ENCODE measurements at places on chromosomes 3 and 15.

DNA sequence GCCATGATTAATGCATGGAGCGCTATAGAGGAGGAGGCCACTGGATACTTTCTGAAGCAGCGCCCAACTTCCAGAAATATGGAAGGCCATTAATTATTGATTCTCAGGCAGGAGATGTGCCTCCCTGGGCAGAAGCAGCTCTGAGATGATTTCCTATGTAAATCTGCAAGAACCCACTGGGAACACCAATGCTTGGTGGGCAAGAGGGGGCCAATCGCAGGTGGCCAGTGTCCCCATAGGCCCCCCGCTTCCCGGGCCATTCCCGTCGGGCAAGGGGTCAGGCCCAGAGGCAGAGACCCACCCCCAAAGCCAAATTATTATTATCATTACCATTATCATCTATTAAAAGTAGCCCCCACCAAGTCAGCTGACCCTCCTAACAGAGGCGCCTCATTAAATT is 288.0 kb upstream of the TLE3 start:
- no peak for DNase-seq

DNA sequence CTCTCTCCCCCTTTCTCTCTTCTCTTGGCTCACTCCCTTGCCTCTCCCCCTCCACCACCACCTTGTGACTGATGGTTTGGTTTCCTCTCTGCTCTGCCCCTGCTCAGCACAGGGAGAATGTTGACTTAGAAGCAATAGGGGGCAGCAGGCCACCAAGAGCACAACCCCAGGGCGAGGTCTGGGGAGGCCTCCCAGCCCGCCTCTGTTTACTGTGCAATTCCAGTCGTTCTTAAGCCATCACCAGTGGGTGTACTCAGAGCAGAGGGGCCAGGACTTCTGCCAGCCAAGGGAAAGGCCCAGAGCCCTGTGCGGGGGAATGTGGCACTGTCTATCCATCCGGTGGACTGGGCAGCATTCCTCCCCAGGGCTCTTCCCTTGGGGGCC is 5.7 kb upstream of the APEH start:
- no peak for DNase-seq

DNA sequence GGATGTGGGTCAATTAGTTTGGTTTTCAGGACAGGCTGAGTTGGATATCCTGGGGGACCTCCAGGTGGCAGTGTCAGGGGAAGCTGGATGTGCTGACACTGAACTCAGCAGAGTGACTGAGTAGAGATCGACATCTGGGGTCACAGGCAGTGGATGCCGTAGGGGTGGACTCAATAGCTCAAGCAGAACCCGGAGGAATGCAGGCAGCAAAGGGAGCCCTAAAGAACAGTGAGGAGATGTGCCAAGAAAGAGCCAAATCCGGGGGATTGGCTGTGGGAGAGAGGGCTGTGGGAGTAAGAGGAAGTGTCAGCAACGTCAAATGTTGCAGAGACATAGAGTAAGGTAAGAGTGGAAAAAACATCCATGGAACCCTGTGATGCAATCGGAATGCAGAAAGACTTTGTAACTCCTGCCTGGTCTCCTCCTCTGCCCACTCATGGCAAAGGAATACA is 11.6 kb downstream of the CCR5AS start:
- no peak for DNase-seq

- no peak for DNase-seq
These were observed 46.8 kb downstream of the IMPG2 start for GRCh38 chr3:101273608-101274007.

GRCh38 chr3:65268426-65268825 is 580.6 kb upstream of the ADAMTS9 start:
- DNase-seq, result no peak

DNA sequence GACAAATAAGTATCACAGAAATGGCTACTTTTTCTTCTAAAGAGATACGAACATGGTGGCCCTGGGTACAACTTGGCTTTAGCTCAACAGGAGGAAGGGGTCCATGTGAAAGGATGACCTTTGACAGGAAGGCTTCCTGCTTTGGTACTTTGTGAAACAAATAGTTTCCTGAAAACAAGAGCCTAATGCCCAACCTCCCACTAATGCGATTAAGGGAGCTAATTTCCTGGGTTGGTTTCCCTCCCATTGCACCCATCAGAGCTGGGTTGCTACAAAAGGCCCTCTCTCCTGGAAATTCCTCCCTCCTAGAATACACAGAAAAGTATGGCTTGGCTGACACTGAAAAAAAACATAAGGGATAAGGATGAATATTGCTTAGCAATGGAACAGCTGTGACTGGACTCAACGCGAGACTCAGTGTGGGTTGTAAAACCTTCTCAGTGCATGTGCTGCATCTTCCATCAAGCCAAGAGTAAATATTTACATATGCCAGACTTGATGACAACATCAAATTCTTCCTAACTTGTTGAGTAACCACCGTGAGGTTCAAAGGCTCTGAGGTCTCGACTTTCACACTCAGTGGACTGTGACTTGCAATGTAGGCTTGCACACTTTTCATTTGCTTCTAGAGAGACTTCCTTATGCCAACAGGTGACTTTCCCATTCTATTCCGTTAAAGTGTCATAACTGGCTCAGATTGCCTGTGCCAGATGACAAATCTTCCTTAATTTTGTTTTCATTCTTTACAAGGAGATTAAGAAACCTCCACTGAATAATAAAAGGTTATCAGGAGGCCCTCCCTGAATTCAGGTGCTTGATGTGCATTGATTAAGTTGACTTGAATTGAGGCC is 60.1 kb downstream of the ADAMTS9 start:
- DNase-seq, result no peak

DNA sequence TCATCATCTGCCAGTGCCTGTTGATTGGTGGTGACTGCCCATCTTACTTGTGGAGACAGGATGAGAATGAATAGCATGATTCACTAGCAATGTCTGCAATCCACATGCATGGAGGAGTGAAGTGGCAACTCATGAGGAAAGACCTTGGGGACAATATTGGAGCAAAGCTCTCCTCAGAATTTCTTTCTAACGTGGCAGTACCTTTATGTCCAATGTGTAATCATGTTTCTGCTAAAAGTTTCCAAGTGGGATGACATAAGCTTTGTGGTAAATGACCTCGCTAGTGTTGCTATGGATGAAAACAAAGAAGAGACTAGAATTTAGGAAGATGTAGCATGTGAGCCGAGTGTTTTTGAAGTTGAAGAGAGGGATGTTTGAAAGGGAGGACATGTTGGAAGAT is 117.8 kb downstream of the CPNE4 start:
- DNase-seq, result no peak

- DNase-seq, result no peak
These were observed 26.2 kb upstream of the SPTBN5 start for GRCh38 chr15:41919954-41920538.

DNA sequence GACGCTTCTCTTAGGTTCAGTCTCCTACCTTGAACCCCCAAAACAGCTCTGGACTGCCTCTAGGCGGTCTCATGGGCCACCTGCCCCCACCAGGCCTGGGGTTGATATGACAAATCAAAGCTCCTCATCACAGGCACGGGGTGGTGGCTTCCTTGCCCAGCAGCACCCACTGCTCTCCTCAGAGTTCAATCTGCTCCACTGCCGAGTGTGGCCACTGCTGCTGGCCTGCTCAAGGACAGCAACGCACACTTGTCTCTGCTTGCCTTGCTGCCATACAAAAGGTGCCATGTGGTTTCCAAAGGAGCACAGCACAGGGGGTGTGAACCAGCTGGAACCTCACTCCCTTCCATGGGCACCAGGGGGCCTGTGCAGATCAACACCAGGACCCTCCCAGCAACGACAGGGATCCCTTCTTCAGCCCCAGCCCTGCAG is 10.2 kb downstream of the KBTBD13 start:
- no peak for DNase-seq

- no peak for DNase-seq
These were observed 125.9 kb downstream of the TLE3 start for GRCh38 chr15:69971771-69972170.

DNA sequence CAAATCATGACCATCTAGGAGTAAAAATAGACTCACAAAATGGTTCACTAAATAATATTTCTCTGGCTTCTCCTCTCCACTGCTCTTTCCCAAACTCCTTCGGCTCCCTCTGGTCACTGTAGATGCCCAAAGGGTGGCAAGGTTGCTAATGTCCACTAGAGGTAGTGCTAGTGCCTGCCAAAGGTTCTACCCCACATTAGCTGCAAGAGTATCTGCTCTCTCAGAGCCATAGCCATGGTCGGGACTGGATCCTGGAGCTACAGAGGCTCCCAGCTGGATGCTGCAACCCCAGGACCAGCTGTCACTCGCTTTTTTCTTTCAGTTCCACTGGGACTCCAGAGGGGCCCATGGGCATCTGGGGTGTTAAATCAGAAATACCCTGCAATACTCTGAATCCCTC is 8.5 kb downstream of the HTR3D start:
- DNase-seq, result no peak

- DNase-seq, result no peak
These were observed 131.3 kb downstream of the SMAD6 start for GRCh38 chr15:66833371-66833770.

DNA sequence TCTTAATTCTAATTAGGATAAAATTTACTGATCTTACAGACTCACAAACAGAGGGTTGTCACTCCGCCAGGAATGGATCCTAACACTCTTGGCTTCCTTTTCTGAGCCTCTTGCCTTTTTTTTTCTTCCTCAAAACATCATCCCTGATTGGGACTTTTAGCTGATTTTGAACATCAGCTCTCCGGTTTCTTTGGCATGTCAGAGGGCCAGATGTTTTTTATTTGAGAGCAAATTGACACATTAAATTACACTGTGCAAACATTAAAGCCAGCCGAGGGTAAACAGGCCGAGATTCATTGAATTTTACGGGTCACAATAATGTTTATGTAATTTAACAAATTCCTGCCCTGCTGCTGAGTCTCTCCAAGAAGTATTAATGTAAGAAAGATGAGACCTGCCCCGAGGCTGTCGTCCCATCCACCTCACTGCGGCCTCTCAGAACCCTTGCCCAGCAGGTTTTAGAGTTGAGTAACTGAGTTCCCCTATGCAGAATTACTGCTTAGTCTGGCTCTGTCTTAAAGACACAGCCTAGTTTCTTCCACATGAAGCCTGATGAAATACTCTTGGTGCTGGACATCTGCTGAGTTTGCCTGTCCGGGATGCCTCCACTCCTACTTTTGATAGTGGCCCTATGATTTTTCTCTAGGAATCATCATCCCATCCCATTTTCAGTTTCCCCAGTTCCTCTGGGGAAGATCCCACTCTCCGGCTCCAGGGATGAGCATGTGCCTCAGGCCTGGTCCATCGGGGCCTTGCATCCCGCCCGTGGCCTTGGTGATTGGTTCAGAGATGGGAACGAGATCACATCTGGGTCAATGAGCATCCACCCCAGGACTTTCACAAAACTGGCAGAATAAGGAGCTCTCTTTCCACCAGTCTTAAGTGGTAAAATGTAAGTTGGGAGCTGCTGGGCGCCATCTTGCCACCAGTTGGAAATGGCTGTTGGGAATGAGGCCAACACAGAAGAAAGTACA is 226.6 kb upstream of the TLE3 start:
- DNase-seq, result no peak

DNA sequence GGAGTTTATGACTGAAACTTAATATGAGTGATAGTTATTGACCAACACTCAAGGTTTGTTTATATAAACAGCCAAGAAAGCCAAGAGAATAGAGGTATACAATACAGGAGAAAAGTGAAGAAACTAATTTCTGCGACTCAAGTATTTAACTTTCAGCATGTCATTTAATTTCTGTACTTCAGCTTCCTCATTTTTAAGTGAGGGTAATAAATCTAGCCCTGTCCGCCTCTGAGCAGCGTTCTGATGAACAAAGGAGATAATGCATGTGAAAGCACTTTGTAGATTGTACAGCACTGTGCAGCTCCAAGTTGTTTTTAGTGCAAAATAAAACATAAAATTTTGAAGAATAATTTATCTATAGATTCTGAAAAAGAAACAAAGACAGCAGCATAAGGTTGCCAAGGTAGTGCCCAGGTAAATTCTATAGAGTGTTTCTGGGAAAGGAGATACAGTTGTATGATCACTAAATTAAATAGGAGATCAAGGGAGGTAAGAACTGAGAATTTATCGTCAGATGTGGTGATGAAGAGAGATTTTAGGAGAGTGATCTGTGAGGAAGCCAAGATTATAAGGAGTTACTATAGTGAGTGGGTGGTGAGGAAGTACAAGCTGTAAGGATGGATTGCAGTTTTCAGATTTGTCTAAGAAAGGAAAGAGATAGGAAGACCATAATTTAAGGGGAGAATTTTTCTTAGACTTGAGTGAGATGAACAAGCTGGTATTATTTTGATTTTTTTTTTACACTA is 71.3 kb downstream of the RASA2 start:
- DNase-seq, result no peak
